ENCODE measurements at places on chromosomes 12 and 14. TPM values are rescaled to one million over a fixed set of nuclear protein-coding genes. Genes with fewer than 3 reads are reported as not detected.

SLC10A1 gene
- total RNA-seq: not detected

DNA sequence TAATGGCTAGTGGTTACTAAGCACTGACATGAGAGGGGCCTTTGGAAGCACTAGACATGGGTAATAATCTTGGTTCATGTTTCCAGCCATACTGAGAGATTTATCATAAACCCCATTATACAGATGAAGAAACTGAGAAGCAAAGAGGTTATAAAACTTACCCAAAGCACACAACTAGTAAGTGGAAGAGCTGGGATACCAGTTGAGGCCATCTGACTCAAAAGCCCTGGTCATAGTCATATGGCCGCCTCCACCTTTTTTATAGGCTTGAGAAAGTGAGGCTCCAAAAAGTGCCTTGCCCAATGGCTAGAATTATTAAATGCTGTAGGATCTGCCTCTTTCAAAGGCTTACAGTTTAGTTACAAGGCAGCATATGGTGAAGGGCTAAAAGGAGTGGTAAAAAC is 944 bp downstream of the TXNRD1 start:
- no peak for DNase-seq

SIX1 gene
- not detected for total RNA-seq

PLEKHG3 gene
- total RNA-seq: 31.7 TPM

DNA sequence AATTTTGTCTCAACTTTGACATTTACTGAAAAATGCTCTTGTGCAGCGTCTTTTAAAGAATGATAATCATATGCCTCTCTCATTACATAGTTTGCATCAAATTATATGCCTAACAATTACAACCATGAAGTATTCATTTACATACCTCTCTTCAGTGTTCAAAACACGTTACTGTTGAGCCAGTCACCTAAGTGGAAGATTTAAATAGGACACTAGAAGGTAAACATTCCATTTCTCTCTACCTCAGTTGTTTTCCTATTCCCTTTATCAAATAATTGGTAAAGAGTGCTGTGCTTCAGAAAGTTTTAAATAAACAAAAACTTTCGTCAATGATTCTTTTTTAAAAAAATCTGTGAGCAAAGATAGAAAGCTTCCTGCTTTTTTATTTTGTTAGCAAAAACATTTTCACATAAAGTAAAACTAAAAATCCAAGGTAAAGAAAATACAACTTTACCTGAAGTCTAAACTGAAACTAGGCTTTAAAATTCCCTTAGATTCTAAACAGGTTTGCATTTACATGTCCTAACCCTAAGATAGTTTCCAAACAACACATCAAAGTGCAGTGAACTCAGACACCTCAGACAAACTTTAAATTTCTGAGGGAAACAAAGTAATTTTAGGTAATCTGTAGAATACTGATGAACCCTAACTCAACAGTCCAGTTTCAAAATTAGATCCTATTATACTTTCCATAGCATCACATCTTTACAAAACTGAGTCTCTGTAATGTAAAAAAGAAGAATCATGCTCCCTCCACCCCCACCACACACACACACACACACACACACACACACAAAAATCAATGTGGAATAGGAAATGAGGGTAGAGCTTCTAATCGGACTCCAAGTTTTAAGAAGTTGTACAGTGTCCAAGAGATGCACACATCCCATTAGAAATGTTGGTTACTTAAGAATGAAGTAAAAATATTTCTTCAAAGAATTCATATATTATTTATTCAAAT is 46.2 kb downstream of the PAWR start:
- DNase-seq: no peak

DNA sequence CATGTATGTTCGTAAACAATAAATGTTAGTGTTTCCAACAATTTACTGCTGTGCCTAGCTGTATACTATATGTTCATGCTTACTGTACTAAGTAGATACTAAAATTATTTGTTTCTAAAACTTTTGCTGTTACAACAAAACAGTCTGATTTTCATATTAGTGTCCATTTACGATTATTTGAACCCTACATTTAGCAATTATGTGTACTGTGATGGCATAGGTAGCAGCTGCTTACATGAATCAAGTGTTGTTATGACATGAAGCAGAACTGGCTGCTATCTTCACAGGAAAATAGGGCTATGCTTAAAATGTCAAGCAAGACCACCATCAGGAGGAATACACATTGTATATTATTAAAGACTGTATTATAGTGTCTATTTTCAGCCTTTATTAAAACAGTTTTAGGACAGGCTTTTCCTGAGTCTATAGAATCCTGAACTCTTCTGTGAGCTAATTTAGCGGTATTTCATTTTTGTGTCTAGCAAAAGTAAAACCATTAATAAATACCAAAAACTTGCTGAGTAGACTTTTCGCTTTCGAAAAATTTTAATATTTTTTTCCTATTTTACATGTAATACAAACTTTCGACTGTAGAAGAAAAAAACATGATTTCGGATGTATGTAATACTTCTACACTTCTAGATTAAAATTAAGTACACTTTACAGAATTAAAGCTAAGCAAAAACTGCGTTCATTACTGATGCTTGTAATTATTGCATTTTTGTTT is 1.1 kb upstream of the WDR89 start:
- DNase-seq: no peak

DNA sequence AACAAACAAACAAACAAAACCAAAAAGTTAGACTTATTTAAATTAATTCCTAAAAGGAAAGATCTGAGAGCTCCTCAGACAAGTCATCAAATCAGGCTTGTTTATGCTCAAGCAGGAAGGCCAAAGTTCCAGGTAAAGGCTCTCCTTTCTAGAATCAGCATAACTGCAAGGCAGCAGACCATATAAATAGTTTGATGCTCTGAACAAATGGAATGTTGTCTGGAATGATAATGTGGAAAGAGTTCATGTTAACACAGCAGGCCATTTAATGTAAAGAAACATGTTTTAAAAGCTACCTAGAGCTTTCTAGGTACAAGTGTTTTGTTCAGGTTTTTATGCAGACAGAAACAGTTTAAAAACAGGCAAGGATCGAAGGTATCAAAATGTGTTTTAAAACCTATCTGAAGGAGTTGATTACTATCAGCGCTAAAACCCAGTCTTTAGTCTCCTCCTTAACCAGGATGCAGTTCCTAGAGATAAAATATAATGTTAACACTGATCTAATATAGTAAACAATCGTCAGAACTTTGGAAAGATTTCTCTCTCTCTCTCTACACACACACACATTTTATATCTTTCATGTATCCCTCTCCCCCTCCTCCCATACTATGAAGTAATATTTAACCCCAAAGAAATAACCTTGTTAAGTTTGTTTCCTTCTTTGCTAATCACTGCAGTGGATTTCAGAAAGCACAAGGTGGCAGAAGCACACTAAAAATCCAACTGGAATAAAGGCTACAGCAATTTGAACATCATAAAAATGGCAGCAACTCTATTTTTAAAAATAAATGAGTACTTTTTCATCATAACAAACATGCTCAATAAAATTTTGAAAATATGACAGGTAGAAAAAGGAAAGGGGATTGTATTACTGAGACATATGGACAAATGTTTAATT is 135.5 kb downstream of the PAWR start:
- DNase-seq: no peak

GRCh38 chr12:64219145-64219544 is 3.0 kb downstream of the KICS2 start:
- DNase-seq: no peak

OAS2 gene
- not detected for total RNA-seq

- DNase-seq: no peak
Observed at GRCh38 chr14:73576391-73576790, 7.4 kb downstream of the ACOT2 start.

OLR1 gene
- 0.22 TPM for total RNA-seq

CDKN3 gene
- total RNA-seq: 49.8 TPM

Measured in endodermal cell (in vitro differentiated cells).